ENCODE measurements at places on chromosomes 7 and 10. TPM values are rescaled to one million over a fixed set of nuclear protein-coding genes. Genes with fewer than 3 reads are reported as not detected.

Gene FAM13C
- not detected for total RNA-seq

Gene CDNF
- 1.3 TPM for total RNA-seq

Gene ANXA8
- total RNA-seq: 0.32 TPM

Gene TMEM209
- total RNA-seq: 42.3 TPM

Gene CNOT4
- 27.3 TPM for total RNA-seq

Gene ZNF853
- 0.27 TPM for total RNA-seq

Gene MCM10
- 55.5 TPM for total RNA-seq

Gene TIAL1
- total RNA-seq: 164 TPM

Gene CPEB3
- total RNA-seq: 3.8 TPM

Gene ZNF680
- total RNA-seq: 9.6 TPM

Gene AS3MT
- 0.12 TPM for total RNA-seq

Gene AASS
- 1.2 TPM for total RNA-seq

Gene SDK1
- total RNA-seq: 0.20 TPM

Gene ICA1
- 0.95 TPM for total RNA-seq

Gene CNTNAP2
- total RNA-seq: not detected

Gene CLRN3
- total RNA-seq: not detected

Gene CCZ1B
- total RNA-seq: 84.4 TPM

Gene AKR1D1
- total RNA-seq: not detected

Gene TAS2R3
- total RNA-seq: 0.88 TPM

Gene CLDN4
- total RNA-seq: not detected

Gene FAM25G
- not detected for total RNA-seq

Gene OPN4
- not detected for total RNA-seq

Gene KAZALD1
- total RNA-seq: 0.47 TPM

Gene PRPS1L1
- not detected for total RNA-seq

Gene CPVL
- 0.27 TPM for total RNA-seq

Gene SLC13A1
- total RNA-seq: not detected

Gene CDCA7L
- 32.5 TPM for total RNA-seq

Gene TUBB8
- total RNA-seq: not detected

Gene SEC23IP
- 82.8 TPM for total RNA-seq

Gene NEUROD6
- not detected for total RNA-seq

Gene CNNM1
- total RNA-seq: 0.29 TPM

Gene PLEKHS1
- total RNA-seq: 0.22 TPM

Gene USP6NL
- total RNA-seq: 0.56 TPM

Gene PPP1R3C
- total RNA-seq: 0.07 TPM

Gene COBL
- total RNA-seq: not detected

Gene TPK1
- total RNA-seq: 16.3 TPM

Gene SPDYE1
- 0.12 TPM for total RNA-seq

Gene BTBD16
- total RNA-seq: not detected

Gene EN2
- not detected for total RNA-seq

Gene TMEM120A
- 44.0 TPM for total RNA-seq

Gene CD36
- not detected for total RNA-seq

Gene MMP21
- 0.24 TPM for total RNA-seq

Gene PON1
- total RNA-seq: not detected

Gene SEMA4G
- 0.85 TPM for total RNA-seq

Gene LMTK2
- total RNA-seq: 12.7 TPM

Gene SRGN
- 300 TPM for total RNA-seq
